ENCODE measurements at places on chromosomes 7 and 10.

GRCh38 chr10:72812415-72812752 is 81.2 kb upstream of the OIT3 start:
- DNase-seq, result no peak

- DNase-seq, result no peak
Measured at GRCh38 chr10:89262086-89263051, 10.8 kb upstream of the LIPA start.

DNA sequence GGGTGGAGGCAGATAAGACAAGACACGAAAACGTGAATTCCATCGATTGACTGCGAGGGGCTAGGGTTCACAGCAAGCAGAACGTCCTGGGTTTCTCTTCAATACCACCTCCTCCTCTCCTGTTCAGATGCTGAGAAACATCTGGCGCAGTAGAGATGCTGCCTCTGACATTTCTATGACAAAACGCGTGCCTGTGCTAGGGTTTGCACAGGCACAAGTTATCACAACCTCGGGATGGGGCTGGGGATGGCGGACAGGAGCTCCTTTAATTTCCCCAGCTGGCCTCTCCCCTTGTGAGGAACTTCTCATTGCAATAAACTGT is 99.8 kb upstream of the SVIL start:
- no peak for DNase-seq

DNA sequence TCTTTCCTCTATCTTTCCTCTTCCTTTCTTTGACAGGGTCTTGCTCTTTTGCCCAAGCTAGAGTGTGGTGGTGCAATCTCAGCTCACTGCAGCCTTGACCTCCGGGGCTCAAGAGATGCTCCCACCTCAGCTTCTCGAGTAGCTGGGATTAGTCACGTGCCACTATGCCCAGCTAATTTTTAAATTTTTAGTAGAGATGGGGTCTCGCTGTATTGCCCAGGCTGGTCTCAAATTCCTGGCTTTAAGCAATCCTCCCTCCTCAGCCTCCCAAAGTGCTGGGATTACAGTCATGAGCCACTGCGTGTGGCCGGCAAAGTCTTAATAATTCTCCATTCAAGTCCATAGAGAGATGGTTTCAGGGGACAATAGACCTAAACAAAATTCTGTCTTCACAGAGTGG is 40.2 kb downstream of the COL26A1 start:
- DNase-seq, result no peak

DNA sequence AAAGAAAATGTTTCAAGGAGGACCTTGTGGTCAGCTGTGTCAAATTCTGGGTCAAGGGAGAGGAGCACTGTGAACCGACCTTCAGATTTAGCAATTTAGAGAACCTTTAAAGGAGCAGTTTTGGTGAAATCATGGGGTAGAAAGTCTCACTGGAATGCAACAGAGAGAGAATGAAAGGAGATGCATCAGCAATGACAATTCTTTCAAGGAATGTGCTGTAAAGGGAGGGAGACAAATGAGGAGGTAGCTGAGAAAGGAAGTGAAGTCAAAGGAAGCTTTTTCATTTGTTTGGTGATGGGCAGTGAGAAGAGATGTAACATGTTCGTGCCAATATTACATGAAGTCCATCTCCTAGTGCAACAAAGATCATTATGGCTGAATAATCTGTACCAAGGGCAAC is 166.0 kb downstream of the TSPAN12 start:
- no peak for DNase-seq

GRCh38 chr7:112622159-112622715 is 141.4 kb downstream of the LSMEM1 start:
- no peak for DNase-seq

Measured in LNCaP clone FGC (cell line).